ENCODE measurements at places on chromosomes 1 and 21.

DNA sequence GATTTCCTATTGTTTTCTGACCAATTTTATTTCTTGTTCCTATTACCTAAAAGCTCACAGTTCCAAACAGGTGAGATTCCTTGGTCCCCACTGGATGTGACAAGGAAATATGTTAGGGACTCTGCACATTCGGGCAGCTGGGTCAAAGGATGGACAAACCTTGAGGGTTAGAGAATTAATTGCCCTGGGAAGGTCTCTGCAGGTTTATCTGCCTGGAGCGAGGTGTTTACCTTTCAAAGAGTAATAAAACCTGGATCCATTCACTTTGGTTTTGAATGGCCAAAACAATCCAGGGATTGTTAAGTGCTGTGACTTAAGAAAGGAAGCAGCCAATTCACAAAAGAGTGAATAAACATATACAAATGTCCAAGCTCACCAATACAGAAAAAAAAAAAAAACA lies 33.6 kb upstream of the RAB4A start:
- no peak for DNase-seq

DNA sequence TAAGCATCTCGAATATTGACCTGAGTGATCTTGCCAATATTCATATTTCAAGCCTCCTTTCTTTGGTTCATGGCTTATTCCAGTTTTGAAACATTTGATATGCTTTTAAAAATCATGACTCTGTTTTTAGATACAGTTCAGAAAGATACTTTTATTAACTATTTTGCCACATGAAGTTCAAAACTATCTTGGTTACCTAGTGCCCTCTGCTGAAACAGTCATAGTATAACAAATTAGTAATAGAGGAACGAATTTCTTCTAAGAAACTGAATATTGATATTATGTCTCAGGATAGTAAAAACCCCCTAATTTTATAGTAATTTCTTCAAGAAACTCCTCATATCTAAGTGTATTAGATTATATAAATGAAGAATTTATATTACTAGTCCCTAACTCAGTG lies 52.6 kb upstream of the RC3H1 start:
- DNase-seq: no peak

GRCh38 chr21:43603233-43603626 lies 56.1 kb downstream of the HSF2BP start:
- DNase-seq: no peak

DNA sequence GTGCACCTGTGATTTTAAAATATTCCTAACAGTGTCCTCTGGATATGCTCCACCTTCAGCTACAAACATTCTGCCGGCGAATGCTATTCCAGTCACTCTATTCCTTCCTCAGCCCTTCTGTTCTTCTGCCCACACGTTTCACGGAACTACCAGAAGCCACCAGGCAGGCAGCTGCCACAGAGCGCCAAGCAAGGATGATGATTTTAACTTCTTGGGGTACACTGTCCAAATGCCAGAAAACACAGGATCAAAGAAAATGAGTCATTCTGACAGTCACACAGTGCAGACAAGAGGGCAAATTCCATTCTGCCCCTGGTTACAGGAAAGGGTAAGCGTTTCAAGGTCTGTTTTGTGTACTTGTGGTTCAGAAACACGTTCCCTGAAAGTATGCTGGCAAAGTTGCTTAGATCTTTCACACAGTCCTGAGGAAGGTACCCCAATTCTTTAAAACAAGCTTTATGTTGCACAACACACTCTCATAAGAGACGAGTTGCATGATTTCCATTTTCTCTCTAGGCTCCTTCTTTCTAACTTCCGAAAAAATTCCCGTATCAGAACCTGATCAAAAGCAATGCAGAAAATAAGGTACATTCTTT lies 508.3 kb upstream of the PKN2 start:
- no peak for DNase-seq

GRCh38 chr1:246139745-246140182 lies 367.3 kb downstream of the SMYD3 start:
- no peak for DNase-seq

DNA sequence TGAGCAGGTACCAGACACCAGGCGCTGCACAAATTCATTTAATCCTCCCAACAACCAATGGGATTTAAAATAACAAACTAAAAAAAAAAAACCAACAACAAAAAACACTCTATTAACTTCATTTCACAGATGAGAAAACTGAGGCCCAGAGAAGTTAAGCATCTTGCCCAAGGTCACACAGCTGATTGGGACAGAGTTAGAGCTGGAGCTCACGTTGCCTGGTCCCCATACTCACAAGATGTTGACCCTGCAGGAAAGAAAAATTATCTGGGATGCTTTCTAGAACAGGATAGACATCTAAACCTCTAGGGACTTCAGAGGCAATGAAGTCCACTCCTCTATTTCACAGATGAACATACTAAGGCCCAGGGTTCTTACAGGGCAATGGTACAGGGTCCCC lies 175.3 kb downstream of the PSMG1 start:
- no peak for DNase-seq

DNA sequence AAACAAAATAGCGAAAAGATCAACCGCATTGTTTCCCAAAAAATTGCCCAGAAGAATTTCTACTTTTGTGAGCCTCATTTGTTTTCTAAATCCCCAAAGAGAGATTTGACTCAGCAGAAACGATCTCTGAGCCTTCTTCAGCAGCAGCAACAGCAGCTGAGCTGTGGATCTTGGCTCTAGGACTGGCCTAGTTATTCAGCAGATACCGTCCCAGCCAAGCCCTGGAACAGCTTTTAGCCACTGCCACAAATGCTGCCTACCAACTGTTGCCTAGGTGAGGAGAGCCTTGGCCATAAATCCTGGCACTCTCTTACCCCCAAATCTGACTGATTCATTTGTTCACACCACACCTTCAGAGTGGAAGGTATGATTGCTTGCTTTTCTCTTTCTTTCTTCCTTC lies 320.1 kb downstream of the TGFB2 start:
- no peak for DNase-seq

DNA sequence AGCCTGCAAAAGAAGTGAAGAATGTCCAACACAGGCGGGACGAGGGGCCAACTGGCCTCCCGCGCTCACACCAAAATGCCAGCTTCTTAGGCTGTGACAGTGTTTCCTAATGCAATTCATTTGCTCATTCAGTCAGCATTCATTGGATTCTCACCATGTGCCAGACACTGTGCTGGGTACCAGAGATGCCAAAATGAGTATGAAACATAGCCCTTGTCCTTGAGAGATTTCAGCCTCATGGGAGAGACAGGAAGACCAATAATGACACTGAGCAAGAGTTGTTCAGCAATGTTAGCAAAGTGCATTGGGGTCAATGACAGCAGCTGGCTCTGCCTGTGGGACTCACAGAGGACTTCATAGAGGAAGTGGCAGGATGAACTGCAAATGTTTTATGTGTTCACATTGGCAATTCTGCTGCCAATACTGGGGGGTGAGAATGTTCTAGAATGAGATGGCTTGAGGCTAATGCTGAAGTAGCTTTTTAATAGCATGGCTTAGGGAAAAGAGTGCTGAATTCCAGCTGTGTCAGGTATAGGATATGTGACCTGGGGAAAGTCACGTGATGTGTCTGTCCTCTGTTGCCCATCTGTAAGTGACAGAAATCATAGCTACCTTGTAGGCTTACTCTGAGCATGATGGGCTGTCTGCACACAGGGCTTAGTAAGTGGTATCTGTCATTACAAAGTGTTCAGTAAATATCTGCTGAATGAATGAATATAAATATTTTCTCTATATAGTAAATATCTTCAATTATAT lies 58.3 kb upstream of the KIF26B start:
- DNase-seq: no peak

- no peak for DNase-seq
Measured at GRCh38 chr1:107680579-107680985, 284.4 kb downstream of the VAV3 start.

GRCh38 chr1:94100785-94101612 lies 19.9 kb downstream of the ABCA4 start:
- DNase-seq: no peak

- DNase-seq: no peak
Measured at GRCh38 chr1:26772687-26773086, 15.1 kb upstream of the PIGV start.

All from T-helper 17 cell (primary cell).